CD4-positive, CD25-positive, alpha-beta regulatory T cell (primary cell): ENCODE measurements at places on chromosomes 12 and 14. TPM values are rescaled to one million over a fixed set of nuclear protein-coding genes. Genes with fewer than 3 reads are reported as not detected.

Gene POTEM
- not detected for total RNA-seq

Gene OR6C74
- not detected for total RNA-seq

Gene FOXA1
- total RNA-seq: 1.0 TPM

Gene FAM90A1
- total RNA-seq: 0.67 TPM

DNA sequence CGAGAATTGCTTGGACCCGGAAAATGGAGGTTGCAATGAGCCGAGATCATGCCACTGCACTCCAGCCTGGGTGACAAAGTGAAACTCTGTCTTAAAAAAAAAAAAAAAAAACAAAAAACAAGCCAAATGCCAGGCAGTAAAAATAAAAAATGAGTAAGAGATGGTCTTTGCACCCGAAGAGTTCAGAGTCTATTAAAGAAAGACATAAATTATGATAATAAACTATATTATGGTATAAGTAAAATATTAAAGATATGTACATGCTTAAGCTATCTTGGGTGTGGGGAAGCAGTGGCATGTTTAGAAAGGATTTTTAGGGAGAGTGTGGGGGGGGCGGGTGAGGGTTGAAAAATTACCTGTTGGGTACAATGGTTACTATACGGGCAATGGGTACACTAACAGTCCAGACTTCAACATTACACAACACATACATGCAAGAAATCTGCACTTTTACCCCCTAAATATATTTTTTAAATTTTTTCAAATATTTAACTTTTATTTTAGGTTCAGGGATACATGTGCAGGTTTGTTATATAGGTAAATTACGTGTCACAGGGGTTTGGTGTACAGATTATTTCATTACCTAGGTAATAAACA, 99.3 kb downstream of the EEA1 start:
- no peak for DNase-seq

GRCh38 chr14:36362648-36363047, 42.2 kb upstream of the MBIP start:
- DNase-seq: no peak

DNA sequence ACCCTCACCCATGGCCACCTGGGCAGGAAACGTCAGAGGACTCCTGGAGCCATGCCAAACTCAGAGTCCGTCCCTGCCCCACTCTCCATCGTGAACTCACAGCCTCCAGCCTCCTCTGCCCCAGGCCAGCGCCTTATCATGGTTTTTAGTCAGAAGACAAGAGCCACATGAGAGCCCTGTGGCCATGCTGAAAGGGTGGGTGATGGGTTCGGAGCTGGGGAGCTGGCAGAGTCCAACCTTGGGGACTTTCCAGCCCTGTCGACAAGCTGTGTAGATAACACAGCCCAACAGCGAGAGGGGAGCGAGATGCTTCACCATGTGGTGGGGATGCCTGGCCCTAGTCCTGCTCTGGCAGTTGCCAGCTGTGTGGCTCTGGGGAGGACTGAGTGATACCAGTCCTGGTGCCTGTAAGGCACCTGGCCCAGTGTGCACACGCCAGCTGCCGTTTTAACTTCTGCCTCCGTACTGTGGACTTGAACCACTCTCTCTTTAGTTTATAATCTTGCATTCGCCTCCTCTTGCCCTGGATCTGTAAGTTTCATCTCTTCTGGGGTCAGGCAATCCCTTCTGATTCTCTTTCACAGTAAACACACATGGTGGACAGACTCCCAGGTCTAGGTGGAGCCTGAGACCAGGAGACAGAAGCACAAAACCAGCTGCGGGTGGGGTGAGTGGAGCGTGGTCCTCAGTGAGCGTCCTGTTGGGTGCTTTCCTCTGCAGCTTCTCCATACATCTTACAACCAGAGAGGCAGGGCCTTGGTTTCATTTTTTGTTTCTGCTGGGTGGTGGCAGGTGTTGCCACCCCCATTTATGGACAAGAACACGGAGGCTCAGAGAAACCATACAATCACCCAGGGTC, 55.3 kb downstream of the RIN3 start:
- peak; percentile 19 for DNase-seq

DNA sequence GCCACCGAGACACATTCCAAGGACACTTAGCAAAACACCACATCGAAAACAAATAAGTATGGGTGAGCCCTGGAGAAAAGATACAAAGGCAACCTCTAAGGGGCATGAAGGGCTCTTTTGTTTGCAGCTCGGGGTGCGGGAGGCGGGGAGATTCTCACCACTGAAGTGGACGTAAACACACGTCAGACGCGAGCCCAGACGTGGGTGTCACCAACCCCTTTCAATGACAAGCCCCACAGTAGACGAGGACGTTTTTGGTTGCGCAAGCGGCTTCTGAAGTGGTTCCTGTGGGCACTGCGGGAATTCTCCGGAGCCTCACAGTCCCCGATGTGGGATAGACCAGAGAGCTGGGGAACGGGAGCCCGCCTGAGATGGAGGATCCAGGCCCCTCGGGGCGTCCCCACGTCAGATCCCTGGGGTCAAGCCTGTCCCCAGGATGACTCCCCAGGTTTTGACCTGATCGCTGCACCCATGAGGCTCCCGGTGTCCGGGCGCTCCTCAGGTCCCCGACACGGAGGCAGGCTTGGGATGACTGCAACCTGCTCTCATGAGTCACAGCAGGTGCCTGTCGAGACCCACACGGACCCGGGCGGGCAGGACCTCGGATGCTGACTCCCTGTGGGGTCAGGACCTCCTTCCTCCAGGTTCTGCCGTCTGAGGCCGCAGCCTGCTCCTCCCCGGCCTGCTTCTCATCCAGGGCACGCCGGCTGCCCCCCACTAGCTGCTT, 20.3 kb upstream of the ADGRD1 start:
- DNase-seq: no peak

- DNase-seq: no peak
Observed at GRCh38 chr14:47626151-47627035, 49.0 kb downstream of the MDGA2 start.

DNA sequence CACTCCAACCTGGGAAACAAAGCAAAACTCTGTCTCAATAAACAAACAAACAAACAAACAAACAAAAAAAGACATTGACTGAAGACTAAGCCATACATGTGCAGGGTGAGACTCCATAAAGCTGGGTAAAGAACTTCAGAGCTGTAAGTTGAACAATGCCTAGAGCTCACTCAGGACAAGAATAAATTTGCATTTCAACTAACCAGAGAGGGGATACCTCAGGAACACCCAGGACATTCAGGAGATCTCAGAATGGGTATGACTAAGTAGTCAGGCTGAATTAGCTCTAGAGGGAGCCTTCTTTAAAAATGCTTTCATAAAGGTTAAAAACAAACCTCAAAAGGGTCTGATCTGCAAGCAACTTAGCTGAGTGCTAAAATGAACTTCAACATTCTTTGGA, 267.7 kb upstream of the DIO3 start:
- DNase-seq: no peak

DNA sequence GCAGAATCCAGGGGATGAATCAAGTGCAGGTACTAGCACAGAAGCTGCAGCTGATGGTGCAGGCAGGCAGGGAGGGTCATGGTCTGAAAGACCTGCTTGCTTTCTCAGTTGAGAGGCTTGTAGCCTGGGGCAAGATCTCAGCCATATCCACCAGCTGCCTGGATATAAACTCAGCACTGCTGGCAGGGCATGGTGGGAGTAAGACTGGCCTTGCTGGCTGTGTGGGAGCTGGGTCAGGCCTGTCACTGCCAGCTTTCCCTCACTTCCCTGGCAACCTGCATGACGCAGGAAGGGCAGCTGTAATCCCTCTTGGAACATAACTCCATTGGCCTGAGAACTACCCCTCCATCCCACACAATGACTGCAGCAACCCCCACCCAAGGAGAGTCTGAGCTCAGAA, 230.1 kb downstream of the ANO6 start:
- DNase-seq: no peak

DNA sequence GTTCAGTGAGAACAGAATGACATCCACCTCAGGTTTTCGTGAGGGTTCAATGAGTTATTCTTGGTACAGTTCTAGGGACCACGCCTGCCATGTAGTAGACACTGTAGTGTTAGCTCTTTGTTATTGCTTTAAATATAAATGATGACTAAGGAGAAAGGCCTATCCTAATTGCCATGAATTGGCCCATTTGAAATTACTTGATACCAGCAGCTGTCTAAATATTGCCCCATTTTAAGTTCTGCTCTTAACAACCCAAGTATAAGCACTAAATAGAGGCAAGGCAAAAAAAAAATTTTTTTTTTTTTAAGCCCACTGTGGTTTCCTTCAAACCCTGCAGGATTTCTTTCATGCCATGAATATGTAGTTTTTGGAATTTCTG, 84.5 kb downstream of the BORCS5 start:
- DNase-seq: no peak

GRCh38 chr14:85883966-85884365, 354.0 kb downstream of the FLRT2 start:
- no peak for DNase-seq

DNA sequence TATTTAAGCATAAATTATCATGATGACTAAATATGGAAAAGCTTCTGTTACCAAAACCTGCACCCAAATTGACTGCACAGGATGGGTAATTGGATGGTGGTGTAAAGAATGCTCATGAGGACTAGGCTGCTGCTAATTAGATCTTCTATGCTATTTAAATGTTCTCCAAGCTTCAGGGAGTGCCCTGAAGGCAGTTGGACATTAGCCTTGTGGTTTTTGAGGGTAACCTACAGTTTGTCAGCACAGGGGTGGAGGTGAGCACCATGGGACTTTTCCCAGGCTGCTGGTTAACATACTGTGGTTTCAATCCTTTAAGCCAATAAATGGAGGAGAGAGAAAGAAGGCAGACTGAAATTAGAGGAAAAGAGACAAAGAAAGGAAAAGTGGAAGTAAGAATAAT, 145.0 kb downstream of the WIF1 start:
- no peak for DNase-seq

DNA sequence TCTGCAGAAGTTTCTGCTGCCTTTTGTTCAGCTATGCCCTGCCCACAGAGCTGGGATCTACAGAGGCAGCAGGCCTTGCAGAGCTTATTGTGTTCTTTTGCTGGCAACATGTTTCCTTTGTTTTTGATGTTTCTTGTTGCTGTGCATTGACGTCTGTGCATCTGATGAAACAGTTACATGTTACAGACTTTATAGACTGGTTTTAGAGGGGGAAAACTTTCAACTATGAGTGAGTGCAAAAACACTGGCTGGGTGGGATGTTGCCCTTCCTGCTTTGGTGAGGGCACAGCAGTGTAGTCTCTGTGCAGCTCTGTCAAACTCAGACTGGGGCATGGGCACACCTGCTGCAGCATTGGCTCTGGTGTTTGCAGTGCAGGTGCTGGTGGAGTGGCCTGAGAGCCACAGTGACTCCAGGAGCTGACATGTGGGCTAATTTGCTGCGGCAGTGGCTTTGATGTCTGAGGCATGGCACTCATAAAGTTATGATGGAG, 26.9 kb downstream of the CLEC6A start:
- DNase-seq: no peak

- peak; percentile 57 for DNase-seq
Observed at GRCh38 chr12:6345319-6346091, 3.6 kb upstream of the TNFRSF1A start.

GRCh38 chr14:37870632-37871346, 275.4 kb downstream of the TTC6 start:
- DNase-seq: no peak

DNA sequence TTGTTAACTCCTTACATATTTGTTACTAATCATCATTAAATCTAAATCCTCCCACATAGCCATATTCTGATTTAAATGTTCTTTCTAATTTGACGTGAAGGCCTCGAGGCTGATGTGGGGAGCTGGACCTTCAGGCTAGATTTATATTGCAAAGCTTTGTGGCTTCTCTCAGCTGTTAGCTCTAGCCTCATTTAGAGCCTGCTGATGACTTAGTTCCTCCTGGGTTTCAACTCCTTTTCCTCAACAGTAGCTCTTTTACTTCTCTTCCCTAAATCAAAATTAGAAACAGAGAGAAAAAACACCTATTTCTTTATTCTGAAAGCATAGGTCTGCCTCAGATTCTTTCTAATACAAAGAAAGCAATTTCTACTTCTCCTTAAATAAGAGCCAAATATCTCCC, 477.5 kb upstream of the CCDC196 start:
- DNase-seq: no peak

DNA sequence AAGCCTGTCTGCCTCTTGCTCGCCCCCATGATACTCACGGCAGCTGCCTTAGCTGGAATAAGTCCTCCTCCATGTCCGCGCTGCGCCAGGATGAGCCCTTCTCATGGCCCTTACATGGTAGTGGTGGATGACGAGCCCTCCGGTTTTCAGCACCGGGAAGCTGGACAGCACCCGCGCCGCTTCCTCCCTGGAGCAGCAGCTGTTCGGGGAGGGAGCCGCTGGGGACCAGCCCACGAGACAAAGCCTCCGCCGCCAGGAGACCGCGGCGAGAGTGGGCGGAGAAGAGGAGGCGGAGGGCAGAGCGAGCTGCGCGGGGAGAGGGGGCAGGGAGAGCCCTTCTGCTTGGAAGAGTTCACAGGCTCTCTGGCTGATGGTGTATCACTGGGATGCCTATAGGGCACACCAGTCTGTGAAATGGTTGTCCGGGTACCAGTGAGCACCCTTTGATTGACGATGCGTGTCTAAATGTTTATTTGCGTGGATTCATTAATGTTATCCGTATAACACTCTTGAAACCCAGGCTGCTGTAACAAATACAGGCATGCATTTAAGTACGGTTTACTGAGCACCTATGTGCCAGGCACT, at the start of gene SVOP:
TSS of gene SVOP (minus strand) at position 273 of the 585 bp plus-strand sequence. CDS start at position 73, 200 bp downstream.
- DNase-seq: peak; percentile 8
